Liver (tissue), 10 donors: ENCODE measurements at places on chromosomes 7 and 10. TPM values are rescaled to one million over a fixed set of nuclear protein-coding genes. Genes with fewer than 3 reads are reported as not detected.

GRCh38 chr10:82075605-82076004, 200.6 kb downstream of the NRG3 start:
- H3K36me3 ChIP-seq, result no peaks in the 10 kb centered on the region
- H3K27me3 ChIP-seq, result no peaks in the 10 kb centered on the region

- no peaks in the 10 kb centered on the region for H3K36me3 ChIP-seq
- H3K4me3 ChIP-seq, result no peak overlapping the region
- no peaks in the 10 kb centered on the region for H3K4me1 ChIP-seq
- H3K27ac ChIP-seq, result no peak overlapping the region
- no peaks in the 10 kb centered on the region for H3K27me3 ChIP-seq
- DNase-seq, result no peak
Measured at GRCh38 chr7:157969995-157970394, 617.6 kb downstream of the PTPRN2 start.

DNA sequence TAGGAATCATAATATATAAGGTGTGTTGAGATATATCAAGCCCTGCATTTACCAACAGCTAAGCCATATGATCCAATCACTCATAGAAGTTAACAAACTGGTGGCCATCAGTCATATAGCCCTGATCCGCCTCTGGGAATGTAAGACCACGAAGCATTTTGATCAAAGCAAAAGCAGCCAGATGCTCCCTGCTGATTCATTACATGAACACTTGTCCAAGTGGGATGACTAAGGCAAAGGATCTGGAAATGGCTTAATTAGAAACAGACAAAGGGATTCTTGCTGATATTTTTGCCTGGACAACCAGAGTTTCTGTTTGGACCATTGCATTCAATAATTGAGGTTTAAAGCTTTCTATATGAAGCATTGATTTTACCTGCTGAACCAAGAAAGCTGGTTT, 535.5 kb downstream of the GPAM start:
- H3K27me3 ChIP-seq, result no peaks in the 10 kb centered on the region
- no peaks in the 10 kb centered on the region for H3K4me1 ChIP-seq
- DNase-seq, result no peak
- H3K36me3 ChIP-seq, result no peaks in the 10 kb centered on the region
- H3K4me3 ChIP-seq, result no peak overlapping the region
- no peak overlapping the region for H3K27ac ChIP-seq

The STEAP1 gene
- total RNA-seq, result 28.5 TPM

GRCh38 chr7:45570797-45571196, 3.4 kb upstream of the ADCY1 start:
- H3K27me3 ChIP-seq, result no peaks in the 10 kb centered on the region
- DNase-seq, result no peak
- peaks cover 6% of the 10 kb centered on the region for H3K4me1 ChIP-seq
- H3K27ac ChIP-seq, result no peak overlapping the region
